ENCODE measurements at places on chromosomes 2 and 18.

GRCh38 chr2:210553373-210553772 lies 3.0 kb upstream of the CPS1 start:
- DNase-seq: no peak

GRCh38 chr2:199692489-199692888 lies 158.5 kb downstream of the FTCDNL1 start:
- no peak for DNase-seq

- no peak for DNase-seq
Observed at GRCh38 chr18:49162226-49162864, 211.6 kb upstream of the SMAD7 start.

GRCh38 chr18:54187372-54187771 lies 37.1 kb downstream of the MBD2 start:
- DNase-seq: no peak

- DNase-seq: no peak
Observed at GRCh38 chr2:28457237-28457636, 38.6 kb upstream of the PLB1 start.

GRCh38 chr2:24253303-24253919 lies 78.6 kb downstream of the FAM228A start:
- DNase-seq: no peak

- no peak for DNase-seq
Observed at GRCh38 chr2:189580241-189580651, 340 bp downstream of the SLC40A1 start.

DNA sequence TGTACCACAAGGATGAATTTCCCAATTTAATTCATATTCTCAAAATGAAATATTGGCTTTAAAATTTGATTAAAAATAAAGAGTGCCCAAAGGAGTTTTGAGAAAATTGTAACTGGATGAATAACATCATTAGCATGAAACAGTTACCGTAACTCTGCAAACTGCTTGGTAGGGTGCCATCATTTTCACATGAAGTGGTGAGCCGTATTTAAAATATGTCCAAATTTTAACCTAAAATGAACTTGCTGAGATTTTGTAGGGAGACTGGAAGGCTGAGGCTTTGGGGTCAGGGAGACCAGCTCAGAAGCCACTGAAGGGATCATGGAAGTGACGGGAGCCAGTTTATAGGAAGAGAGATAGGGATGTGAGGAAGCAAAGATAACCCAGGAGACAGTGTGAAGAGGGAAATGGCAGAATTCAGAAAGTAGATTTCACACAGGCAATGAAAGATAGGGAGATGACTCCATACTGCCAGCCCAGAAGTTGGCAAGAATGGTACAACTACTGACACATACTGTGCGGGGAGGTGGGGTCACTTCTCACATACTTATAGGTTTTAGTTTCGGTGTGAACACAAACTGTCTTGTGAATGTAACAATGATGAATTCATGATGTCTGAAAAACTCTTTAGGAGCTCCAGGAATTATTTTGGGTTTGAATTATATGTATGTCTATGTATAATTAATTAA lies 53.8 kb downstream of the EFEMP1 start:
- DNase-seq: no peak

- no peak for DNase-seq
Observed at GRCh38 chr2:216214768-216215167, 105.6 kb downstream of the XRCC5 start.

DNA sequence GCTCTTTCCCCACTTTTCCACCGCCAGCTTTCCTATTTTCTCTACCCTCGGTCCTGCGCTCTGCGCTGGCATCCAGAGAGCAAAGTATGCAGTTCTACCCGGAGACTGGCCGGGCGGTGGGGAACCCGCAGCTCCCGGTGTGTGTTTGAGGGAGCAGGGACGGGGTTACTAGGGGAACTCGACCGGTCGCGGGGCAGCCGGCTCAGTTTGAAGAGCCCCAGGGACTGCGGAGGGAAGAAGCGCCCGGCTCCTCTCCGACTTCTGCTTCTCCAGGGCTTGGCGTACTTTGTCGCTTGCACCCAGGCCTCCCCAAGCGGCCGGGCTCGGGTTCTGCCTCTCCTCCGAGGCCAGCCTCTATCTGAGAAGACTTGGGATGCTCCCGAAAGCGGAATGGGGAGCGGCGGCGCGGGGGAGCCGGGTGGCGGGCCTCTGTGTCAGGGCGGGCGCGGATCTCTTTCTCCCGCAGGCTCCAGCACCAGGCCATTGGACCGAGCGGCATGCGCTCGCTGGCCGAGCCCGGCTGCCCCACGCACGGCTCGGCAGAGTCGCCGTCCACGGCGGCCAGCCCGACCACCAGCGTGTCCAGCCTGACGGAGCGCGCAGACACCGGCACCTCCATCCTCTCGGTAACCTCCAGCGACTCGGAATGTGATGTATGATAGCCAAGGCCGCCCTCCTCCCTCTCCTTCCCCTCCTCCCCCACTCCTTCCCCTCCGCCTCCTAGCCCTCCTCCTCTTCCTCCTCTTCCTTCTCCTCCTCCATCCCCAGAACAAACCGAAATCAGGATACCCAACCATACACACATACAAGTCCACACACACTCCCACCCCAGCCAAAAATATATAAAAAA lies 2.8 kb downstream of the SIX3 start:
- DNase-seq: no peak

DNA sequence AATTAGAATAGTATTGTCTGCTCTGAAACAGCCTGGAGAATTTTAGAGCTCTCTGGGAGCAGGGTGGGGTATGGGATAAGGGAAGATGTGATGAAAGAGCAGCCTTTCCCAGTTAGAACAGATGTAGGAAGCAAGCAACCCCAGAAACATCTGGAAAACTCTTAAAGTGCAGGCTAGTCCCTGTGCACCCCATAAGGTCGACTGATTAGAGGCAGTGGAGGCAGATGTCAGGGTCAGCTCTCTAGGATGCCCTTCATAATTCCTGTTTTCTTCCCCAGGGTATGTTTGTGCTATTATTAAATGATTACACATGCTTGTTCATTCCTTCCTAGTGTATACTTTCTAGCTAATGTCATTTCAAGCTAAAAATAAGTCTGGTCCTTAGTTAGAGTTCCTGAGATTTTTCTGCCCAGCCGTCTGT lies 41.7 kb downstream of the PTPRM start:
- no peak for DNase-seq

GRCh38 chr18:69491576-69491975 lies 90.9 kb downstream of the DOK6 start:
- no peak for DNase-seq

GRCh38 chr18:61203151-61203550 lies 130.1 kb upstream of the CDH20 start:
- no peak for DNase-seq

DNA sequence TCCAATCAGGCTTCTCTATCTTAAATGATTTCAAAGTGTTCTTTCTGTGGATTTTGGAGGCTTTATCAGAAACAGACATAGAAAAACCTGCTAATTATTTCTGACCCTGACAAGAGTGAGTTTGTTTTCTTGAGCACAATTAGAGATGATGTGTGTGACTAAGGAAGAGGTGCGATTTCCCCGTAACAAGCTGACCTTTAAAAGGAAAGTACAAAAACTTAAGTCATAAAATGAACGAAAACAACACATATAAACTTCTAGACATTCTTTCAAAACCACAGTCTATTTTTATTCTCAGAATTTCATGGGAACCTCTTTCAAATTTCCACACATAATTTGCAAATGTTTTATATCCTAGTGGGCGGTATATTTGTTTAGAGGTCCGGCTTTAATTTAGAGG lies 604.8 kb downstream of the CPS1 start:
- DNase-seq: no peak

- no peak for DNase-seq
Observed at GRCh38 chr18:22879293-22879692, 53.8 kb upstream of the RBBP8 start.

DNA sequence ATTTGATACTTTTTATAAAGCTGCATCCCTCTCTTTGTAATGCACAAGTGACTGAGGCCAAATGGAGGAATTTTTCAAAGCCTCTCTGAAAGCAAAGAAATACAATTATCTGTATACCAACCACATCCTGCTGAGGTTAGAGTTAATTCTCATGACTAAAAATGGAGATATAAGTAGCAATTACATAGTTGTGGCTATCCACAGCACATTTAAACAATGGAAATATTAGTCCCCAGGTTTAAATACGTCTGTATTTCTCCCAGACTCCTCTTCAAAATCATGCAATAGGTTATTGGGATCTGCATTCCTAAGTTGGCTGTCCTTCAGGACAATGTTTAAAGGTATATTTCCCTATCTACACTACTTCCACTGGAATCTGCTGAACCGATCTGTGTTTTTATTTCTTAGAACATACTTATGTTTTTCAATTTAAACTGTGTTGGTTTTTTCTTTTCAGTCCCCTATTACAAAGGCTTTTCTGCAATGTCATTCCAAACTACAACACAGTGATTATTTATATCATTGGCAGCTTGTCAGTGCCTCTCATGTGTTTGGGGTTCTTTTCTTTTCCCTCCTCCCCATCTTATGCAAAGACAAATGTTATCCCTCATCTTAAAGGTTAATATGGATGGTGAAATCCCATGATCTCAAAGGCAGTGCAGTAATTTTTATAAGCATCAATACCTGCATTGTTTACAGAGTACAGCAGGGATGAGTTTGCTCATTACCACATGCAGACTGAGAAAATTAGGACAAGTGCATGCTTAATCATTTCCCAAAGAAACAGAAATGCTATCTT lies 134.8 kb upstream of the FSHR start:
- no peak for DNase-seq

DNA sequence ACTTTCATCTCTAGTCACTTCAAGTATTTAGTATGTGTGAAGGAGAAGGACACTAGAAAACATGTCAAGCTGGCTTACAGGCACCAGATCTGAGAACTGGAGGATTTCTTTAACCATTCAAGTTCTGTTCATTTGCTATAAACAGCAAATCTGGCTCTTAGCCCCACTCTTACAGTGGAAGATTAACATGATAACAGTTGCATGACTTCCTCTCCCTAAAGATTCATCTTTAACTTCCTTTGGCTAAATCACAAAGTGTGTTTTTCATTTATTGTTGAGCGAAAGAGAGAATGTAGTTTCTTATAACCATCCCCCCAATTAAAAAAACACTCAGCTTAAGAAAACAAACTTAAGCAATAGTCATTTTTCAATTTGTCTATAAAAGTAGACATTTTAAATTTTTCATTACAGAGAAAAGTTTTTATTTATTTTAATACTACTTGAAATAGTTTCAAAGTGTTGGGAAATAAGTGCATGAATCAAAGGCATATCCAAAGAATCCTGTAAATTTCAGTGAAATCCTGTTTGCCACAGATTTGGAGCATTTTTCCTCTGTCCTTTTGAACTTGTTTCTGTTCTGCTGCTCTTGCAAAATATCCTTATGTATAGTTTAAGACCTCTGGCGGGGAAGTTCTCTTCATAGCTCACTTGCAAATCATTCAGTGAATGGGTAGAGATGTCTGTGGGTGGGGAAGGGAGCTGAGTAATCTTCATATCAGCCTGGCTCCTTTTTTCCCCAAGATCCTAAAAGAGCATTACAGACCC lies 241.0 kb upstream of the RBBP8 start:
- no peak for DNase-seq

- DNase-seq: no peak
Observed at GRCh38 chr2:20175267-20175666, 49.7 kb downstream of the SDC1 start.

DNA sequence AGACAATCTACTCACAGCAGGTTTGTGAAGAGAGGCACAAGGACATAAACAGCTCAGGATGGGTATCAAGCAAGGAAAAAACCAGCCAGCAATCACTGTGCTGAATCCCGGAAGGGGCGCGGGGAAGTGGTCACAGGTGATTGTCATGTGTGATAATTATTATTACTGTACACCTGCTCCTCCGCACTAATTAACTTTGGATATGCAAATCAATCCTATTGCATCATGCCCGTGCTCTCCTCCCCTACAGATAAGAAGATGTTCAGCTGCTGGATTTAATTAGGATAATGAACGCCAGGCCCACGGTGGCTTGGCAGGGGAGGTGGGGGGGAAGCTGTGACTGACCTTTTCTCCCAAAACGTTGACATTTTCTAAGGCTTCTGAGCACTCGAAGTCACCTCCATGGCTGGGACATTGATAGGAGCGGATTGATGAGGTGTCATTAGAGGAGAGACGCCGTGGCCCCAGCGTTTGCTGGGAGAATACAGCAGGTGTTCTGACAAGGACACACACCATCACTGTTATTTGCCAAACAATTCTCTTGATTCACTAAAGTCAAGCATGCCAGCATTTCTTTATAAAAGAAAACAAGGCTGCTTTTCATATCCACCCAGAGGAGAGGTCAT lies 160.3 kb upstream of the VRK2 start:
- no peak for DNase-seq

DNA sequence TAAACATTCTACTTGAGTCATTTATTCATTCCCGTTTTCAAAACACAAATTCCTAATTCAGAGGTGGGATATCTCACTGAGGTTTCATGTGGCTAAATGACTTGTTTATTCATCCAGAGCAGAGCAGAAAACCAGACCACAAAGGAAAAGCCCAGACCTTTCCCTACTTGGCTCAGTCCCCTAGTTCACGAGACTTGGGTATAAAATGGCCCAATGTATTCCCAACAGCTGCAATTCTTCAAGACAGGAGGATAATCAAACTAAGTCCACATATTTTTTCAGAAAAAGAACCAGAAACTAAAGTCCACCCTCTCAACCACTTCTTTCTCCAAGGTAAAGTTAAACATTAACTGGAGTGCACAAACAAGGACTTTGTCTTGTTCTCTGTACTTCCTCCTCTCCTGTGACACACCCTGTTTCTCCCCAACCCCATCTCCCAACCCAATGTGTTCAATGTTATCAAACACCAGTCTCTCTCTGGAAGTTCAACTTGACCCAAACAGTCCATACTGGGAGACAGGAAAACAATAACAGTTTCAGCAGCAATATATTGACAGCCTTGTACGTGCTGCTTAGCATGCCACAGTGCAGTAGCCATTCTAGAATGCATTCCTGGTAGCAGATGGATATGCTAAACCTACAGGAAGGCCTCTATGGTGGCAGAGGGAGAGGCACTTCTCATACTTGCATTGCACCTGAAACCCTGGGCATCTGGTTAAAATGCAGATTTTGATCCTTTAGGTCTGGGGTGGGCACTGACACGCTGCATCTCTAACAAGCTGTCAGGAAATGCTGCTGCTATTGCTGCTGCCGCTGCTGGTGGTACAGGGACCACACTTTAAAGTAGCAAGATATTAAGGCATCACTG lies 110.7 kb downstream of the INO80D start:
- no peak for DNase-seq

GRCh38 chr2:148824190-148824589 lies 50.8 kb upstream of the KIF5C start:
- DNase-seq: no peak

- no peak for DNase-seq
Observed at GRCh38 chr2:74544634-74545033, 9.1 kb downstream of the LOXL3 start.

GRCh38 chr2:218816561-218817011 lies 15.0 kb downstream of the PRKAG3 start:
- no peak for DNase-seq
